ENCODE measurements at places on chromosomes 5 and 9. TPM values are rescaled to one million over a fixed set of nuclear protein-coding genes. Genes with fewer than 3 reads are reported as not detected.

The HRH2 gene
- total RNA-seq, result 0.10 TPM

The PCDHAC2 gene
- total RNA-seq, result 1.1 TPM

The DEPDC1B gene
- 17.9 TPM for total RNA-seq

GRCh38 chr5:50441493-50441955 is 436 bp upstream of the EMB start:
- no peak for DNase-seq

DNA sequence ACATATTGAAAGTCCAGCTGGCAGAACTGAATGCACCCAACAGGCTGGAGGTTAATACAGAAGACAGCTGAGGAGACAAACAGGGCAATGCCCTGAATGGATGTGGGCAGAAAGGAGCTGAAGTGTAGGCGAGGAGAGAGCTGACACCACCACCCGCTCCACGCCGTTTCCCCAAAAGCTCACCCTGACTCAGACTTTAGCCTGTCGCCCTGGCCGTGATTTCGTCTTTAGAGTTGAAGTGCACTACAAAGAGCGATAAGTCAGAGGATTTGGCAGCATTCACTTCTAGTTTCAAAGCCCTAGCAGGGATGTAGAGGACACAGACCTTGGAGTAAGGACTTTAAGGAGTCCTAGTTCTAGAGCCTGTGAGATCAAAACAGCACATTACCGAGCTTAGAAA is 2.2 kb upstream of the ERAP1 start:
- no peak for DNase-seq

GRCh38 chr5:142246-142810 is 49.0 kb upstream of the LRRC14B start:
- no peak for DNase-seq

Measured in renal cortical epithelial cell (primary cell).